Naive thymus-derived CD8-positive, alpha-beta T cell (primary cell): ENCODE measurements at places on chromosomes 12 and 14.

- no peak for DNase-seq
Observed at GRCh38 chr12:2856051-2856450, 788 bp downstream of the TEX52 start.

- DNase-seq: no peak
Observed at GRCh38 chr14:33805593-33805992, 145.3 kb downstream of the EGLN3 start.

DNA sequence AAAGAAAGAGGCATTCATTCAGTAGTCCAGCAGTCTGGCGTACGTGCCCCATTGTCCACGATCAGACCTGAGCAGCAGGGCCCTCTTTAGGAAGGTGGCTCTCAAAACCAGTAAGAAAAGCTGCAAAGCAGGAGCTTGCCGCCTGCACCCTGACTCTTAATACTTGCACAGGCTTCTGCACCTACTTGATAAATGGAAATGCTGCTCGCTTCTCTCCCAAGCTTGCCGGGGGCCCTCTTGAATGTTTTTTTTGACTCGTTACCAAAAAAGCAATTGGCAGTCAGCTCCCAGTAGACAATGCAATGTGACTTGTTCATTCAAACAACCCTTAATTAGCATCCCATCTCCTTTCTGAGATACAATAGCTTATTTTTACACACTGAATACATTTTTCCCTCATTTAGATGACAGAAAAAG lies 27.2 kb upstream of the PTPRB start:
- no peak for DNase-seq

GRCh38 chr12:28489246-28489645 lies 299.0 kb downstream of the CCDC91 start:
- DNase-seq: no peak

GRCh38 chr12:75944097-75944904 lies 87.3 kb downstream of the PHLDA1 start:
- DNase-seq: no peak

- no peak for DNase-seq
Observed at GRCh38 chr14:100190126-100190525, 30.7 kb upstream of the DEGS2 start.

DNA sequence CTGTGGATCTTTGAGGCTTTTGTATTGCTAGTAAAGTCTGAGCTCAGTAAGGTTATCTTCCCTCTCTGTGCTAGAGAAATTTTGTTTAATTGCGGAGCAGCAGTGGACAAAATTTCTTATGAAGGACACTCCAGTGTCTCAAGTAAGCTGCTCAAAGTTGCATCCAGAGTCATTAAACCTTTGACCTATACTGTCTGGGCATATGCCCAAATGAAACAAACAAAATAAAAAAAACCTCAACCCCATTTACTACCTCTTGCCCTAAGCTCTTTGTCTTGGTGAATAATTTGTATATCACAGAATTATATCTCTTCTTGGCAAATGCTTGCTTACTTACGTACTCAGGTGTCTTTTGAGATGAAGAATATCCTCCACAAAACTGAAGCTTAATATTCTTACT lies 465.2 kb downstream of the SOX5 start:
- DNase-seq: no peak

DNA sequence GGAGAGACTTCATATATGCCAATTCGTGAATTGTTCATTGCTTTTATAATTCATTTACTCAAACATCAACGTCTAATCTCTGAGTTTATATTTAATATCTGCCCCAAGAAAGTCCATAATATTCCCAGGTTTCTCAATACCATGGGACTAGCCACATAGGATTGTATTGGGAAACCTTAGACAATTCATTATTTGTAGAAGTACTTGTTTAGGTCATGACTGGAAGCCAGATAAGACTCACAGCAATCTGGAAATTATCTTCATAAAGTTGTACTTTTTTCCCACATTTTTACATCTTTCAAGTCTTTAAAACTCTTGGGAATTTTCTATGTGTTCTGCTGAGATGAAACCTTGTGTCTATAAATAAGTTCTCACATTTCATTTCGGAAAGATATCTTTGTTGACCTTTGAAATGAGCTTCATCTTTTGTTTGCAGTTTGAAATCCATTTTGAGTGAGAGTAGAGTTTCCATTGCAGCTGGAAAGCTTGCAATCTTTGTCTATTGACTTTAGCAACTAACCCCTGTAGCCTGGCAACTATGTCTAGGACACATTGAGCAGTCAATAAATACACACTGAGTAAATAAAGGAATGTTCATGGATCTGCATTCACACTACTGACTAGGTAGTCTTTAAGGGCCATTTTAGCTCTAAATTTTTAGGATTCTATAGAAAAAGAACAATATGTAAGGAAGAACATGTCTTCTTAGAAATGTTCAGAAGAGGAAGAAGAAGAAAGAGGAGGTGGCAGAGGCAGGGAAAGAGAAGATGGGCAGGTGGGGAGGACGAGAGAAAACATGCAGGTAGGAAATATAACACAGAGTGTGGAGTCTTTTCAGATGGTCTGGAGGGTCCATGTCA lies 154.4 kb downstream of the LRIG3 start:
- DNase-seq: no peak

GRCh38 chr12:111448266-111448830 lies 42.6 kb downstream of the SH2B3 start:
- DNase-seq: no peak

DNA sequence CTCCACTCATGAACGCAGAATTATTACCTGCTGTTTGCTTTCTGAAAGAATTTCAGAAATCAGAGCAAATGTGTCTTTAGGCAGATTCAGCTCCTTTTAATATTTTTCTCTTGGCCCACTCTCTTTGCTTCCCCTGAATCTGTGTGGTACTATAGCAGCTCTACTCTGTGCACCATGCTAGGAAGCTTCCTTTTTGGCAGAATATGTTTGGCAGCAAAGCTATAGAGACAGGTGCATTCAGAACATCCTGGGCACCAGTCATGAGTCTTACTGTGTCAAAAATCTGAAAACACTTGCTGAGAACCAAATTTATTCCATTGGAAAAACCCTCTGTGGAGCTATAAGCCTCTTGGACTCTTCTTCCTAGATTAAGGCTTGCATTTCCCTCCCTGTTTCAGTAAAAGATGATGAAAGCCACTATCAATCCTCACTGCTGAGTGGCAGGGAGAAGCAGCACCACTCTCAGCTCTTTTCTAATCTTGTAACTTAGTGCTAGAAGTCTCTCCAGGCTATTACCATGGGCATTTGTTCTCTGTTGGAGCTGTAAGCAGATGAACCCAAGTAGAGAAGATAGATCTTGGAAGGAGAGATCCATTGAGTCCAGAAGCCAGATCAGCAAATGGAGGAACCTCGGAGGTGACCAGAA lies 18.2 kb downstream of the CIPC start:
- DNase-seq: no peak

GRCh38 chr12:106274012-106274411 lies 26.2 kb upstream of the CKAP4 start:
- no peak for DNase-seq

- DNase-seq: no peak
Observed at GRCh38 chr14:71262441-71262840, 355.2 kb downstream of the PCNX1 start.

- no peak for DNase-seq
Observed at GRCh38 chr12:123966596-123966995, 6.0 kb downstream of the CCDC92 start.

DNA sequence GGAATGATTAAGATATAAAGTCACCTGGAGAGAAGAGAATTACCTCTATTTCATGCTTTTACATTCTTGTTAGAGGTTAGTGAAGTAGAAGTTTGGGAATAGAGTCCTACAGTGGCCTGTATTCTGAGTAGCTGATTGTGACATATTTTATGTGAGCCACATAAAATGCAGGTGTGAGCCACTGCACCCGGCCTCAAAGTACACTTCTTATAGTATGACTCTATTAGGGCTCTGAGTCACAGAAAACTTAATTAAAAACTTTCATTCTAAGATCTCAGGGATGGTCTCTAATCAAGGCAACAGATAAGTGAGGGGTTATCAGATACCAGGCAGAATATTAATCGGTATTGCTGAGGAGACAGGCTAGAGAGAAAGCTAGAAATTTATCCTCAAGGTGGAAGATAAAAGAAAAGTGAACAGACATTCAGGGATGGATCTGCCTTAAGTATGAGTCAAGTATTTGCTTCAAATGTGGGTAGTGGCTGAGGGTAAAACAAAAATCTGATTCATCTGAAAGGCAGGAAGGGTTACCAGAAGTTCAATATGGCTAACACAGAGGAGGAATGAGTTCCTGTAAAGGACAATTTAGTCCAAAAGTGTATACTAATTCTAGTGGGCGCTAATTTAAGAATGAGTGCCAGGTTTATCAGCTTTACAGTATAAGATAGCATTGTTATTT lies 5.5 kb upstream of the G2E3 start:
- no peak for DNase-seq

DNA sequence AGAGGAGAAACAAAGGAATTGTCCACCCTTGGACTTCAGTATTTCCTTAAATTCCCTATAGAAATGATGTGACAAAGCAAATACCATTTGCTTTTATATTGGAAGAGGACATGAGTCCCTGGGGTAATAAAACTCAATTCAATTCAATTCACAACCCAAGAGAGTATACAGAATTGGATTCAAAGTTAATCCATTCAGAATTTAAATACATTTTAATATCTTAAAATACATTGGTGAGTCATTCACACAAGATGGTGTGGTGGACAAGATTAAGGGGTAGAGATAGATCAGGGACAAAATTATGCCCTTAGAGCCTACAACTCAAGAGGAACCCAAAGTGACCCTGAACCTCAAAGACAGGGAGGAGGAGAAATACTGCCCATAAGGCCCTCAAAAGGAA lies 495.0 kb upstream of the TMPO start:
- DNase-seq: no peak

DNA sequence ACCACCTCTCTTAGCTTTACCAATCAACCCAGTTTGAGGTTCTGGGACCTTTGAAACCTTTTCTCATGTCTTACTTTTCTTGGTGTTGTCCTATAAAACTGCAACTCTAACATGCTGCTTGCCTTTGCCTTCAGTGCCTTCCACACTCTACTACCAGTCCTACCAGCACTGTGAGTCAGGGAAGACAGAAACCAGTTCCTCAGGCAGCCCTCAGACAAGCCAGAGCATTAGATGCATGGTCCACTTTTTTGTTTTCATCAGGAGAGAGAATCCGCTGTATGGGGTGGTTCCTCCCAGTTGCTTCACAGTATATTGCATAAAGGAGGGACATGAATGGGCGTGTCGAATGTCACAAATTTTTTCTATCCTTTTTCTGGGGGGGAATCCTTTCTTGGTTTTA lies 17.3 kb upstream of the KLRB1 start:
- no peak for DNase-seq

DNA sequence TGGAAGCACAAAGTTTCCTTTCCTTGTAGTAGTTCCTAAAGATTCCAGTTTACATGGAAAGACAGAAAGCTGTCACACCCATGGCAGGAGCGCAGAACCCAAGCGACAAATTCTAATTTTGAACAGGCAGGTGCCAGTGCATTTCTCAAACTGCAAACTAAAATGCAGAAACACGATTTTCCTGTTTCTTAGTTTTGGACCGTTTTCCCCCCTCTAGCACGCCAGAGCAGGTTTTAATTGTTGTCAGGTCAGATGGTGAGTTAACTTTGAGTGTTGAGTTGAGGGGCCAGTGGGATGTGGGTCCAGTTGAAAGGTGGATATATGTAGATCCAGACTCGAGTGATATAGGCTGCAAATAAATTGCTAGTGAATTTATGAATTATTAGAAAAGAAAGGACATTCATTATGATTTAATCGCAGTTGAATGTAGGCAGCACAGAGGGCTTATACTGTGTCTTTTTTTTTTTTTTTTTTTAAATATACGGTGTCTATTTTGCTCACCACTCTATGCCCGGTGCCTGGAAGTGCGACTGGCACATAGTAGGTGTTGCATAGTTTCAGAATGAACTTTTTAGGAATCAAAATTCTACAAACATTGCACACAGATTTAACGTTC lies 909 bp upstream of the ETFBKMT start:
- no peak for DNase-seq

DNA sequence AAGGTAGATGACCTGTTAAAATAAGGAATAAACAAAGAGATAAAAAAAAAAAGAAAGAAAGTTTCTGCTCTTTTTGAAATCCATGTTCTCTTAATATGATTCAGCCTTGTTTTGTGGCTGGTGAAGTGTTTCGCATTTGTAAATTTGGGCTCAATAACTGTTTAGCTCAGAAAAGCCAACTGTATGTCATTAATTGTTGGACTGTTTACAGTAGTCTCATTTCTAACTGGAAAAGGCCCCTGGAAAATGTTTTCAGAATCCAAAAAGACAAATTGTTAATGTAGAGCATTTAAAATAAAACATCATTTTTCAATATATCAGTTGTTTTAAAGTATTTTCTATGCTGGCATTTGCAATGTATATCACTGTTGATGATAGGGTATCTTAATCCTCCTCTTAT lies 47.4 kb upstream of the DYRK2 start:
- DNase-seq: no peak

GRCh38 chr12:24232531-24232930 lies 283.1 kb upstream of the SOX5 start:
- no peak for DNase-seq

- no peak for DNase-seq
Observed at GRCh38 chr14:73386342-73386741, 72.0 kb downstream of the NUMB start.

GRCh38 chr12:51890133-51890464 lies 2.2 kb downstream of the ANKRD33 start:
- DNase-seq: no peak
